Stimulated activated CD4-positive, alpha-beta T cell treated with anti-CD3 and anti-CD28 coated beads, Interleukin-4, amount 100 ng/mL, for 48 hours (primary cell): ENCODE measurements at places on chromosomes 11 and 22.

DNA sequence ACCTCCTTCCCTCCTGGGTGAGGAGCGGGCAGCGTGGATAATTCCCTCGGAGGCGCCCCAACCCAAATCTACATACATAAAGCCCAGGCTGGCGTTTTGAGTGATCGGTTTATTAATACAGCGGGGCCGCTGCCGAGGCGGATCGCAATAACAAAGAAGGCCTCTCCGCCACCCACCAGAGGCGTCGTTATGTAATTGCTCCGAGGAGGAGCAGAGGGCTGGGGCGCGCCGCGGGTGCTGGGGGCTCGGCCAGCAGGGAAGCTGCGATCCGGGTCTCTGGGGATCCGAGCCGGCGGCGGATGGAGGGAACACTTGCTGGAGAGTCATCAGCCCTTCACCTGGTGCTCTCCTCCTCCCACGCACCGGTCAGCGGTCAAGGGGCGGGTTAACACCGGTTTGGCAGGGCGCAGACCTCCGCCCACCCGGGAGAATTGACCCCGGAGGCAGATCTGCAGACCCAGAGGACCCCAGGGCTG, 6.4 kb upstream of the TP53I11 start:
- DNase-seq = no peak

- DNase-seq = no peak
These were observed at the start of gene KCNC1 for GRCh38 chr11:17734418-17734911. KCNC1 (plus strand) TSS chr11:17734781; CDS start chr11:17736003, 1,222 bp downstream.

DNA sequence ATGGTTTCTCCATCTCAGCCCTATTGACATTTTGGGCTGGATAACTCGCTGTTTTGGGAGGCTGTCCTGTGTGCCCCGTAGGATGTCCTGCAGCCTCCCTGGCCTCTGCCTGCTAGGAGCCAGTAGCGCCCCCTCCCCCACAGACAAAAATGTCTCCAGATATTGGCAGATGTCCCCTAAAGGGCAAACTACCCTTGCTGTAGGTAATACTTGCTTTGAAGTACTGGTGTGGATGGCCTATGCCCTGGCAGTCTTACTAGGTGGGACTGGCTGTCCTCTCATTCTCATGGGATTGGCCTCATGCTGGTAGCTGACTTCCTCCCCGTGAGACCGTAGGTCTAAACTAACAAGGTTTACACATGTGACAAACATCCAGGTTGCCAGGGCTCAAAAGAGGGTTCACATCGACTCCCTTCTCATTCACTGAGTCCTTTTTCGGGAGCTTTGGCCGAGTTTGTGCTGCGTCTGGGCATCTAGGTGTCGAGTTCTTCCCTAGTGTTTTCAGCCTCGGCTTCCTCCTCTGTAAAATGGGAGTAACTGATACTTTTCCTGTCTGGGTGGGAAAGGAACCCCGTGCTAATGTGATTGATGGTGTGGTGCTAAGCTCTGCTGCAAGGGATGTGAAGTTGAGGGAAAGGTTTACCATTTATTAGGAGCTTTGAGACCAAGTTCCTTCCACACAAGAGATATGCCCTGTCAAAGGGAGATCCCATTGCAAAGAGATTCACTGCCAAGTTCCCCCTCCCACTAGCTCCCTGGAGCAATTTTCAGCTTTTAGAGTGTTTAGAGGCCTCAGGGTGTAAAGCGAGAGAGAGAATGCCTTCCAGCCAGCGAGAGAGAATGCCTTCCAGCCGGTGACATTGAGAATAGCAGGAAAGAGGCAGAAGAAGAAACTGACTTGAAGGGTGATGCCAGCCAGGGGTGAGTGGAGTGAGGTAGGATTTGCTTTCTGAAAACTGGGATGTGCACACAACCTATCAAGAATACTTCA, 17.0 kb downstream of the PTPRJ start:
- DNase-seq = no peak

GRCh38 chr11:134913391-134913790, 501.3 kb upstream of the B3GAT1 start:
- DNase-seq = no peak

DNA sequence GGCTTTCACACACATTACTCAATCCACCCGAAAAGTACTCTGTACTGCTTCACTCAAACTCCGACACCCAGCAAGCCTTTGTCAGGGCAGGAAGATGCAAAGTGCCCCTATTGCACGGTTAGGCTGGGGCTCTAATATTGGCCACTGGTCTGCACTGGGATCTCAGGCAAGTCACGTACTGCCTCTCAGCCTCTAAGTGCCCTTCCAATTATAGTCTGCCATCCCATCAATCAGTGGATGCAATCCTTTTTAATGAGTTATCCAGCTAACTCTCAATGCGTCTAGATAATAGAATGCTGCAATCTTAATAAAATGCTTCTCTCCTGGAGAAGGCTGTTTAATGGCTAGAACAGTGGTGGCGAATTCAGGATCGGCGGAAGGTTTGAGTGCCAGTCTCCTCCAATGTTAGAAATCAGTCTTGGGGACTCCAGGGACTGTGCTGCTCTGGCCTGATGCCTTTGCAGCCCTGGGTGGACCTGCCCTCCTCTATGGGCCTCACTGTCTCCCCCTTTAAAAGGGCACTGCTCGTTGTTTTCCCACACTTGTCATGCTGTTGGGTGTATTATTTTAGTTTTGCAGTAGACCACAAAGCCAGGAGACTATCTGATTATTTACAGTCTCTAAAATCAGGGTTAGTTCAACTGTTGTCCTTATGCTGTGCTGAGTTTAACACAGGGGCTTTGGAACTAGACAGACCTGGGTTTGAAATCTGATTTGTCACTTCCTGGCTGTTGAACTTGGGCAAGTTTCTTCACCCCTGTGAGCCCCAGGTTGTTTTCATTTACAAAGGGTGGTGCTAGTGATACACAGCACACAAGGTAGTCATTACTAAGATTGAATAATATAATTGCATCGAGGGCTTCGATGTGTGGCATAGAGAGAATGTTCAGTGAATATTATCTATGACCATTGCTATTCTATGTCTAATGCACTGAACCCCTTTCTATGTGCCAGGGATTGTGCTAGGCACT, 36.7 kb downstream of the CLMP start:
- DNase-seq = no peak

GRCh38 chr11:123174196-123175183, 20.6 kb downstream of the CLMP start:
- DNase-seq = no peak

- no peak for DNase-seq
These were observed 8.8 kb downstream of the BCL9L start for GRCh38 chr11:118916842-118917388.

- DNase-seq = no peak
These were observed at the start of gene HEPHL1 for GRCh38 chr11:94020777-94021481. HEPHL1 (plus strand) TSS chr11:94021354; CDS start chr11:94021369, 15 bp downstream.
